NCI-H526 treated with DMSO at 0.1 percent for 48 hours (cell line): ENCODE measurements at places on chromosomes 7 and 10.
A peak's percentile ranks its signal among the peaks of the same experiment; 100 is the strongest.

DNA sequence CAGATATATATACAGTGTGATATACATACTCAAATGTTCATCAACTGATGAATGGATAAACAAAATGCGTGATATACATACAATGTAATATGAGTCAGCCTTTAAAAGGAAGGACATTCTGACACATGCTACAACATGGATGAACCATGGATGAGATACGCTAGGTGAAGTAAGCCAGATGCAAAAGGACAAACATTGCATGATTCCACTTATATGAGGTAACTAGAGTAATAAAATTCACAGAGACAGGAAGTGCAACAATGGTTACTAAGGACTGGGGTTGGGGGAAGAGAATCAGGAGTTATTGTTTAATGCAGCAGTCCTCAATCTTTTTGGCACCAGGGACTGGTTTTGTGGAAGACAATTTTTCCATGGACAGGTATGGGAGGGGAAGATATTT, 47.3 kb upstream of the PIK3AP1 start:
- no peak for DNase-seq

GRCh38 chr10:126130271-126130710, 233.9 kb downstream of the FANK1 start:
- no peak for DNase-seq

DNA sequence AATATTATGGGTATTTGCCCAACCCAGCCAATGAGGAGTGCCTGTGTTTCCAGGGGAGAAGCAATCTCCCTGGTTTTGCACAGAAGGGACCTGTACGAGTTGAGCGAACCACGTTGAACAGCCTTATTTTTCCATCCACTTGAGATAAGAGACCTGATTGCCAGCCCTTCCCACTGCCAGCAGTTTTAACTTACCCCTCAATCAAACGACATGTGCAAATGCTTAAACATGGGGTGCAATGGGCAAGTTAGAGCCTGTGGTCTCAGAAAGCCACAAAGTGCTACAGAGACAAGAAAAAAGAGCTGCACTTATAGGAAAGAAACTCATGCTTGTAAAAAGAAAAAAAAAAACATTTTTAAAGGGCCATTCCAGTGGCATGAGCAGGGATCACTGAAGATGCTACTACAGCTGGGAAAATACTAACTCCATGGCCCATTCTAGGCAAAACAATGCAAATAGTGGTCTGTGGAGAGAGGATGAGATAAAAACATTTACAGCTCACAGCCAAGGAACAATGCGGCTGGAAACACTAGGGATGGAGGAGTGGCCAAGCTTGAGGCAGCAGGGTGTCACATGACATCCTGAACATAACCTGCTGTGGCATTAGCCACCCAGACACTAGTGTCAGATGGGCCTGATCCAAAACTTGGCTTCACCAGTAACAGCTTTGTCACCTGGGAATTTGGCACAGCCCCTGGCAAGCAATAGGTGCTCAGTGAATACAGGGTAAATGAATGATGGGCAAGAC, 162.8 kb downstream of the ELMO1 start:
- peak; percentile 93 for DNase-seq

GRCh38 chr10:111360260-111360925, 283.6 kb downstream of the ADRA2A start:
- peak; percentile 10 for DNase-seq

DNA sequence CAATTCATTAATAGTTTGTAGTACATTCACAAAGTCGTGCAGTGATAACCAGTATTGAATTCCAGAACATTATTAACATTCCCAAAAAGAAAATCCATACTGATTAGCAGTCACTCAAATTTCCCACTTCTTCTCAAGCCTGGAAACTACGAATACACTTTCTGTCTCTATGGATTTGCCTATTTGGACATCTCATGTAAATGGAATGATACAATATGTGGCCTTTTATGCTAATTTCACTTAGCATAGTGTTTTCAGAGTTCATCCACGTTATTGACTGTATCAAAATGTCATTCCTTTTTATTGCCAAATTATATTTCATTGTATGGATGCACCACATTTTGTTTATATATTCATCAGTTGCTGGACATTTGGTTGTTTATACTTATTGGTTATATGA, 78.8 kb downstream of the STK31 start:
- DNase-seq = no peak

DNA sequence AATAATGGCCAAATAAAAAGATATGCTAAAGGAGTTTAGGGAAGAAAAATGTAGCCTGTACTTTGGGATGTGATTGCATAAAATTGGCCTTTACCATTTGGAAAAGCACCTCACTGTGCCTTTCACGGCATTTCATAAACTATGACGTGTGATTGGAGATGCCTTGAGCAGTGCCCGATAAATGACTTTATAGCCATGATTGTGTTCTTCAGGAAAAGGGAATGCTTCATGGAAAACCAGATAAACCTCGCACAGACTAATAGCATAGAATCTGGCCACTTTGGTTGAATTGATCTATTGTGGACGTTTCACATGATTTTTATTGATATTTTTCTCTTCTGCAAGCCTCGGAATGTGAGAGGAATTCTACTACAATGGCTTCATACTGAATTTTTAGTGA, 502.0 kb upstream of the MKI67 start:
- DNase-seq = no peak

- no peak for DNase-seq
Observed at GRCh38 chr10:109480836-109481235, 442.5 kb downstream of the XPNPEP1 start.

DNA sequence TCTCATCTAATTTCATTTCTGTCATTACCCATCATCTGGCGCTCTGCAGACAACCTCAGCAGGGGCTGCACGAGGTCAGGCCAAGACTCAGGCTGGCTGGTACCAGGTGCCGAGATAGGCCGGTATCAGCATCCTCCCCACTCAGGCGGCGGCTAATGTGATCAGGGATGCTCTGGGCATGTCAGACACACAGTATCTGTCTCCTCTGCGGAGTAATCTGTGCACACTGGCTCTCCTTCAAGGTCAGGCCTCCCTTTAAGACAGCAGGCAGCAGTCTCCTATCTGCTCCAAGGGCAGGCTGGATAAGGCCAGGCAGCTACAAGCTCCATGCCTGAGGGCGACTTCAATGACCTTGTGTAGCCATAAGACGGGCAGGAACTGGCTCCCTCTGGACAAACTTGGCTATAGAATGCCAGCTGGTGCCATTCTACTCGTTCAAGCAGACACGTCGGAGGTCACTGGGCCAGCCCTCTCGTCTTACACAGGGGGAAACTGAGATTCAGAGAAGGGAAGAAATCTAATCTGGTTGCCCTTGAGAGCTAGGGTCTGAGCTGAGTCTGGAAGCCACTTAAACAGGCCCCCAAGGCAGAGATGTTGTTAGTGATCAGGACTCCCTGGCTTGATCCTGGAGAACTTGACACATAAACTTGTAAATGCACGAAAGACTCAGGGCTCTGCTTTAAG, 59.3 kb downstream of the ARHGAP22 start:
- no peak for DNase-seq
